ENCODE measurements at places on chromosomes 1 and 21. TPM values are rescaled to one million over a fixed set of nuclear protein-coding genes. Genes with fewer than 3 reads are reported as not detected.
A peak's percentile ranks its signal among the peaks of the same experiment; 100 is the strongest.

- no peak for DNase-seq
Measured at GRCh38 chr1:19456968-19457441, 28.3 kb downstream of the CAPZB start.

- DNase-seq, result no peak
Measured at GRCh38 chr1:20958430-20958829, 171.3 kb upstream of the HP1BP3 start.

- no peak for DNase-seq
Measured at GRCh38 chr1:53398091-53398490, 61.1 kb upstream of the DMRTB1 start.

DNA sequence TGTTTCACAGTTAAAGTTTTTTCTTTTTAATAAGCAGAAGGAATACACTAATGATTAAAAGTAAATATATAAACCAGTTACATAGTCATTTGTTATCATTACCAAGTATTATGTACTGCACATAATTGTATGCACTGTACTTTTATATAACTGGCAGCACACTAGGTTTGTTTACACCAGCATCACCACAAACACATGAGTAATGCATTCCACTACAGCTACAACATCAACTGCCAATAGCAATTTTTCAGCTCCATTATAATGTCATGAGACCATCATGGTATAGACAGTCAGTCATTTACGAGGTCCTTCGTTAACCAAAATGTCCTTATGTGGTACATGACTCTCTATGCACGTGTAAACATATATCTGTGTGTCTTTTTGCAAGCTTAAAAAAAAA lies 35.2 kb downstream of the SCYL3 start:
- no peak for DNase-seq

DNA sequence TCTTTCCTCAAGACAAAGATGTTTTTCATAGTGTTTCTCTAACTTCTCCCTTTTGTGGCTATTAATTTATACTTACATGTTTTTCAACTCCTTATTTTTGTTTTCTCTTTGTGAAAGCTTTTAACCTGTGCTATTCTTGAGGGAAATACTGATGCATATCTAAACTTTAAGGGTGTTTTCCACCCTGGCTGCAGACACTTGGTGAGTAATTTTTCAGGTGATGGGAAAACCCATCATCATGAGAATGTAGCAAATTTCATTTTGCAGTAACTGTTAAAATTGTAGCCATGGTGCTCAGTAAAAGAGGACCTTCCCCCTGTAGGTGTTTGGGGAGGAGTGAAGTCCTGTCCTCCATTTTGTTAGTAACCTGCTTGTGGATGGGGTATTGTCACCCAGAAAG lies 124.2 kb downstream of the LIPI start:
- DNase-seq, result no peak

Gene FCAMR
- not detected for polyA plus RNA-seq

- DNase-seq, result no peak
Measured at GRCh38 chr1:19411612-19412011, 73.7 kb downstream of the CAPZB start.

DNA sequence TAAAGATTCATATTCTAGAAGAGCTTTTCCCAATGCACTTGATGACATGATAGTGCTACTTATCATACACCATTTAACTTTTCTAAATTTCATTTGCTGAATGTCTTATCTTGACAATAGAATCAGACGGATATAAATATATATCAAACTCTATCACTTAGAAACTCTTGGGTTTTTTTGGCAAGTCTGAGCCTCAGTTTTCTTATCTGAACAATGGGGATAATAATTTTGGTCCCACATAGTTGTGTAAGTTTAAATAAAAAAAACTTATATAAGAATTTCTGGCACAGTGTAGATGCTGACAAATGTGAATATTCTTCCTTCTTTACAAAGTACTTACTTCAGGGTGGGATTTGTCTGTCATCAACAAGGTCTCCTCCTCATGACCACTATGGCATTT lies 21.5 kb upstream of the LEPR start:
- DNase-seq, result no peak

DNA sequence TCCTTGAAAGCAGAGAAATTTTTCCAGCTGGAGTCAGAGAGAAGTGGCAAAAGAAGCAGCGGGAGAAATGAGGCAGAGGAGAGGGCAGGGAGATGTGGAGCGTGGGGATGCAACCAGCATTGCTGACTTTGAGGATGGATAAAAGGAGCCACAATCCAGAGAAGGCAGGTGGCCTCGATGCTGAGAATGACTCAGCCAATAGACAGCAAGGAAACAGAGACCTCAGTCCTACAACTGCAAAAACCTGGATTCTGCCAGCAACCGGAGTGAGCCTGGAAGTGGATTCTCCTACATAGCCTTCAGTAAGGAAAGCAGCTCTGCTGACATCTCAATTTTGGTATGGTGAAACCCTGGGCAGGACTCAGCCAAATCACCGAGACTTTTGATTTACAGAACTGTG lies 128.9 kb upstream of the ATP1B1 start:
- no peak for DNase-seq

GRCh38 chr1:175075572-175076568 lies 8.2 kb downstream of the TNN start:
- DNase-seq, result peak; percentile 9

GRCh38 chr1:196305216-196305615 lies 303.0 kb downstream of the KCNT2 start:
- DNase-seq, result no peak

DNA sequence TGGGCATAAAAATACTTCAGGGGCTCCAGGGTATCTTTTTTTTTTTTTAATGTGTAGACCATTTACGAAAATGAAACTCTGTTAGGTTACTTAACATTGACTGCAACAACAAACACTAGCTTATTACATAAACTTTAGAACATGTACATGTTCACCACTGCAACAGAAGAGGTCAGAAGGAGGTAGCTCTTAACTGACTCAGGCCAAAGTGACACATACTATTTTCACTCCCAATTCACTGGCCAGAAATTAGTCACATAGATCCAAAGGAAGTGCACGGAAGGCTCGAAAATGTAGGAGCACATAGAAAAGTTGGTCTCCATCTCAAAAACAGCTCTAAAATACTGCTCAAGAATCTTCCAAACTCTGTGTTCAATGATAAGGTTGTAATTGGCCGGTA lies 107.2 kb downstream of the AKT3 start:
- no peak for DNase-seq

DNA sequence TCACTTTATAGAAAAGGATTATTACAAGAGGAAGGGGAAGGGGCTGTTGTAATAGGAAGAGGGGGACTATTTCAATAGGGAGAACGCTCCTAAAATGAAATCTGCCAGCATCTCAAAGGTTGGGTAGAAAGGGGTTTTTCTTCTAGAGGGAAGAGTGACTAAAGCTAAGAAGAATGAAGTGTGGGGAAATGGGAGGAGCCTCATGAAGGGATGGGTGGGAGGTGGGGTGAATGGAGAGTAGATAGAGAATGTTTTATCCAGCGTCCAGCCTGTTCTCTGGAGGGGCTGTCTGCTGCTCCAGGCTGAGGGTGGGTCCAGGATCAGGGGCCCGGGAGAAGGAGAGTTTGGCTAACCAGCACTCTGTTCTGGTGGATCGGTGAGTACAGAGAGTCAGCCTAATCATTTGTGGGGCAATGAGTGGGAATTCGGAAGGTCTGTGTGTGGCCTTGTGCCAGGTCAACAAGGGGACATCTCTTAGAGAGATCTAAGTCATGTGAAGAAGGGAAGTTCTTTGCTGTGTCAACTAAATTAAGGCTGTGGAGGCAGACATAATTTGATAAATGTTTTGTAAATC lies 25.2 kb downstream of the VN1R5 start:
- DNase-seq, result no peak

DNA sequence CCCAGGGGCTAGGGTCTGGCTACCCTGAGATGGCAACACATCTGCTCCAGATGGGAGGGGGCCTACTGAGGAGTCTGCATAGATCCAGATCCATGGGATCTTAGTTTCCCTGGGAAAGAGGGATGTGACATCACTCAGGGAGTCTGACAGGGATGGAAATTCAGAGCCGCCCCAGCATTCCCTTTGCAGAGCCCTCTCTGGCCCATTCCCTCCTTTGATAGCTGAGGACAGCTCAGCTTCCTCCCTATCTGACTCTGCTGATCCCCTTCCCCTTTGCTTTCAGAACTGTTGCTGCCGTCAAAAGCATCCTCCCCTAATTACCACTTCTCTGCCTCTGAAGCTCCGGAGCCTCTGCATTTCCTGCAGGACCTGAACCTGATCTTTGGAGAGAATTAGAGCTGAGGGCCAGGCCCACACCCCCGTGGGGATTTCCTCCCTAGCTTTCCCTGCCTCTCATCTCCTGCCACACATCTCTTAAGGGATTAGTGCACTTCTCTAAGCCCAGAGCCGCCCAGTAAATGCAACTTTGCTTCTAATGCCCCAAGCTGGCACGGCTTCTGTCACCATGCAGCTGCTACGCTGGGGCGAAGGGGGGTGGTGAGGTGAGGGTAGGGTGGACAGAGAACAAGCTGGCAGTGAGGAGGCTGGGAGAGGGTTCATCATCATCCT lies 9.5 kb upstream of the ASCL5 start:
- DNase-seq, result no peak

DNA sequence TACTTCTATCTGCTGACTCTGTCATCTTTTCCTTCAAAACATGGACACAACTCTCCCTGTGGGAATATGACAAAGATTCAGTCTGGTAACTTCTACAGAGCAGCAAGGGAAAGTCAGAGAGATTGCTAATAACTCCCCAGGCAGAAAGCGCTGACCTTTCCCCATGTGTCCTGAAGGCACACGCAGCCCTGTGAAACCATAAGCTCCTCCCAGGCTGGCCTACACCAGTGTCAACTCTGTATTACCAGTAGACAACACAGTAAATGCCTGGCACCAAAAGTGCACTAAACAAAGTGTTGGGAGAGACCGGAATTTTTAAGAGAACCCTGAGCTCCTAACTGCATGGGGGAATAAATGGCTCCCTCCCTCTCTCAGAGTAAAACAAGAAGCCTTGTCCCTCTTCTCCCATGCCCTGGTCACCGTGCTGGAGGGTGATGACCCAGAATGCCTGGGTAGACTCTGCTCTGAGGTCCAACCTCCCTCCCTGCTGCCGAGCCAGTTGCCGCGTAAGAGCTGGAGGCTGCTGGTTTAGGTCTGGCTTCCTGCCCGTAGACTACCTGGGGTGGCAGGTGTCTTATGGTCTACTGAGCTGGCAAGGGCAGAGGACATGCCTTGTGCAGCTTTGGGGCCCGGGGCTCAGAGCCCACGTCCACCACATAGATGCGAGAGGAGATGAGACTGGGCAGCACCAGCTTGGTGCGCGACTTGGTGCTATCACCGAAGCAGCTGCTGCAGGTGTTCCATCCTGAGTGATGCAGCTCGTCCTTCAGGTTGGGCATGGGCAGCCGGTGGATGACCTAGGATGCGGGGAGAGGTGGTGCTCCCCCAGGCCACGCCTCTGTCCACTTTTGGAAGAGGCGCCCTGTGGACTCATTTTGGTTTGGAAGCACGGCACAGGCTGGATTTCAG lies 3.9 kb downstream of the SELENBP1 start:
- DNase-seq, result no peak

DNA sequence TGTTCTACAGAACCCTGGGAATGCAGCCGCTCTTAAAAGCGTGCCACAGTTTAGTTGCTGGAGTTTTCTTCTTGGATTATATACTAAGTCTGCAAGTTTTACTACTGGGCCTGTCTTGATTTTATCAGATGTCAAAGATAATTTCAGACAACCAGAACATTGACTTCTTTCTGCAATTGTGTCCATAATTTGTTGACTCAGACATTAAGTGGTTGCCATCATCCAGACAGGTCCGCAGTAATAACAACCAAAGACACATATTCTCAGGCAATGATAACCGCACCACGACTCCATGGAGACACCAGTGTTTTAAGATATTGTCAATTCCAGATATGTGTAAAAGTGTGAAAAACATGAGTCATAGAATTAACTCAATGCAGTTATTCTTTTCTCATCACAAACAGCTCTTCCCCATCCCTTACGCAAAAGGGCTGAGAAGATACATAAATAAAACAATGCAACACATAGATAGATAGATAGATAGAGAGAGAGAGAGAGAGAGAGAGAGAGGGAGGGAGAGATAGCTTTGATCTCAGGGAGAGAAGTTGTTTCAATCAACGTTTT lies 90.4 kb upstream of the FMN2 start:
- no peak for DNase-seq

- no peak for DNase-seq
Measured at GRCh38 chr1:172944931-172945330, 105.8 kb downstream of the TNFSF18 start.

Gene TTC22
- not detected for polyA plus RNA-seq

DNA sequence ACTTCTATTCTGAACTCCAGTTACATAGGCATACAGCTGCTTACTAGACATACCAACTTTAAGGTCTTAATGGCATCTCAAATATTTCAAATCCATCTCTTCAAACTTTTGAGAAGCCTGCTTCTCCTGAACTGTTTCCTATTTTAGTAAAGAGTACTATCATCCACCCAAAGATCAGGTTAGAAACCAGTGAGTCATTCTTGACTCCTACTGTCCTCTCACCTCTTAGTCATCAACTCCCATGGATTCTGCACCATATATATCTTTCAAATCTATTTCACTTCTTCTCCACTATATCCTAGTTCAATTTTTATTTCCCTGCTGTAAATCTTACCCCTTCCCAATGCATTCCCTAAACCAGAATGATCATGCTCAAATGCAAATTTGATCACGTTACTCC lies 18.1 kb upstream of the BEND5 start:
- DNase-seq, result no peak

DNA sequence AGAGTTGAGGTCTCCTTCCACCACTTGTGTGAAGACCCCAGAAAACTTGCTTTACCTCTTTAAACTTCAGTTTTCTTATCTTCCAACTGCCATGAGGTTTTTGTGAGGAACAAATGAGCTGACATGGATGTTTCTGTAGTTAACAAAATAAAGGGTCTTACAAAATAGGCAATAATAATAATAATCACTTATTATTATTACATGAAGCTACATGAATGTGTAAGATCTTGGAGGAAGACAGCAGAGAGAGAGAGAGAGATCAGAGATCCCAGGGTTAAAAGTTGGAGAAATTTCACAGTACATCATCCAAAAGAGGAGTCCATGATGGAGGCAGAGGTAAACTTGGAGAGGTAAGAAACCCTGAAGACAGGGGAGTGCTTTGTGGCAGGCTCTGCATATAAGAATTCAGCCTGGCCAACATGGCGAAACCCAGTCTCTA lies 10.7 kb downstream of the RCC1 start:
- DNase-seq, result peak; percentile 42

DNA sequence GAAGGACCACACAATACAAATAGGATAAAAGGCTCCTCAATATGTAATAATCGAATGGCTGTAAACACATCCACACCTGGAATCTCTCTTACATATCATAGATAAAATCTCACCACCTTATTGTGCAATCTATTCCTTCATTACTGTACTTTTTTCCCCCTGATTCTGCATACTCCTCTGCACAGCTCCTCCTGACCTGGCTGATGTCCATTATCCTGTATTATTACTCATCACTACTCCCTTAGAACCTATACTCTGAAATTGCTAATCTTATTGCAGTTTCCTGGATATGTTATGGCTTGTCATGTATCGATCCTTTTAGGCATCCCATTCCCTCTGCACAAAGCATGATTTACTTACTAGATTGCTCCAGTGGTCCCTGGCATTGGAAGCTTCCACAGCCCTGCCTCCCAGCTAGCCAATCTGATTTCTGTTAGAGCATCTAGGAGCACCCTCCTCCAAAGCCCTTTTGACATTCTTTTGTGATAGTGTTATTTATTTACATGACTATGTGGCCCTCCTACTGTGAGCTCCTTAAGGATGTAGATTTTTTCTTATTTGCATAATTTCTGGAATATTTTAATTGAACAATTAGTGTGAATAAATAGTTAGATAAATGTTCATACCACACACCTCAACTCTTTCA lies 24.2 kb upstream of the PHGDH start:
- no peak for DNase-seq

GRCh38 chr1:21244986-21245687 lies 45.1 kb downstream of the ECE1 start:
- peak; percentile 70 for DNase-seq
